ENCODE measurements at places on chromosomes 2 and 18. TPM values are rescaled to one million over a fixed set of nuclear protein-coding genes. Genes with fewer than 3 reads are reported as not detected.

Gene IL36RN
- not detected for total RNA-seq

Gene GCG
- not detected for total RNA-seq

Gene SPATA3
- total RNA-seq: not detected

Gene TRIP12
- 194 TPM for total RNA-seq

Gene LIPG
- total RNA-seq: not detected

Gene TUBB8B
- not detected for total RNA-seq

Gene LRP2
- 0.05 TPM for total RNA-seq

Gene MFSD2B
- total RNA-seq: 0.16 TPM

Gene REEP1
- total RNA-seq: 30.2 TPM

Gene TOGARAM2
- 51.9 TPM for total RNA-seq

- H3K36me3 ChIP-seq: no peaks in the 10 kb centered on the region
- no peak for DNase-seq
- peaks cover 85% of the 10 kb centered on the region for H3K4me1 ChIP-seq
- peak overlapping the region; percentile 37 for H3K27ac ChIP-seq
- no peaks in the 10 kb centered on the region for H3K27me3 ChIP-seq
- no peak overlapping the region for H3K4me3 ChIP-seq
Observed at GRCh38 chr18:28073658-28074057, 103.3 kb downstream of the CDH2 start.

DNA sequence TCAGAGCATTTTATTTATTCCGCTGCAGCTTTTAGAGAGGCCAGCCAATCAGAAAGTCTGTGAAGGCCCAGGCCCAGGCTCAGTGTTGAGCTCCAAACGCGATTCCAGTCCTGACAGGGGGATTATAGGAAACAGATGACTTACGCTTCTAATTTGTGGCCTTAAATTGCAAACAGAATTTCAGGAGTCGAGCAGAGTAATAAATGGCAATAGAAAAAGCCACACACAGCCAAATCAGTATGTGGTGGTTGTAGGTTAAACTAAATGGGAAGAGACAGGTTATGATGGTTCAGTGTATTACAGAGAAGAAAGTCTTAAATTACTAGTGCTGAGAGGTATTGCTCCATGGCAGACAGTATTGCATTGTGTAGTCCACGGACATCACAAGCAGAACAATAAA lies 131.0 kb upstream of the ZEB2 start:
- no peaks in the 10 kb centered on the region for H3K27me3 ChIP-seq
- H3K27ac ChIP-seq: no peak overlapping the region
- H3K36me3 ChIP-seq: no peaks in the 10 kb centered on the region
- DNase-seq: no peak
- H3K4me1 ChIP-seq: no peaks in the 10 kb centered on the region

DNA sequence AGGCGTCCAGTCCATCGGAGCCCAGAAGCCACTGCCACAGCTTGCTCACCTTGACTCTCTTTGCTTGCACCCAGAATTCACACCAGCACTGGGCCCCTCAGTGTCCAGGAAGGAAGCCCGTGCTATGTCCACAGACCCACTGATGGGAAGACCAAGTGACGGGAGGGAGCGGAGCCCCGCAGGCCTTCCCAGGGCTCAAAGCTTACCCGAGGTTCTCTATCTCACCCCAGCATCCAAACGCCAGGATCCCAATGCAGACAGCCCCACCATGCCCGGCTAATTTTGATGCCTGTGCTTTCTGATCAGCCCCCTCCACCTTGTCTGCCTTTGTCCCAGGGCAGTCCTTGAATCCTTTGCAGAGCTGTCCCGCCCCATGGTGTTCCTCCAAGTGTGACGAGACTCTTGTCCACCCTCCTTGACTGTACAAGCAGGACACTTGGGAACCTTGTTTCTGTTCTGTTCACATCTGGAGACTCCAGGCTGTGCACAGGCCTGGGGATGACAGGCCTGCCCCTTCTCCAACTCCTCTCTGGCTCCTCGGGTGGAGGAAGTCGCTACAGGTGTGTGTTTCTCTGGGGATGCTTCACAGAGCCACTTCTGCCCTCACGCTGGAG lies 12.0 kb downstream of the NPPC start:
- DNase-seq: no peak
- peaks cover 54% of the 10 kb centered on the region for H3K27me3 ChIP-seq
- no peak overlapping the region for H3K4me3 ChIP-seq
- no peaks in the 10 kb centered on the region for H3K36me3 ChIP-seq
- no peak overlapping the region for H3K27ac ChIP-seq
- peaks cover 7% of the 10 kb centered on the region for H3K4me1 ChIP-seq

DNA sequence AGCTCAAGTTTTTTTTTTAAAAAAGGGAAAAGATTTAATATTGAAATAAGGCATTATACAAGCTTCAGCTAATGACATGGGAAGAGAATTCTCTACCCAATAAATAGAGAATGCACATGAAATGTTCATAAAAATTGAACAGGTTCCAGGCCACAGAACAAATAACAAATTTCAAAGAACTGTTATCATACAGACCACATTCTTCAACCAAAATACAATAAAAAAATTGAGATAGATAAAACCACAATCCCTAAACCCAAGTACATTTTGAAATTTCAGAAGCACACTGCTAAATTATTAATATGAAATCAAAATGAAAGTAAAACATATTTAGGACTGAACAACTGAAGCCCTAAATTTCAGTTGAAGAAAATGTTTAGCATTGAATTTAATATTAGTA lies 89.6 kb downstream of the BCL2 start:
- H3K4me3 ChIP-seq: peak overlapping the region; percentile 39
- no peaks in the 10 kb centered on the region for H3K36me3 ChIP-seq
- H3K4me1 ChIP-seq: peaks cover 17% of the 10 kb centered on the region
- DNase-seq: no peak

DNA sequence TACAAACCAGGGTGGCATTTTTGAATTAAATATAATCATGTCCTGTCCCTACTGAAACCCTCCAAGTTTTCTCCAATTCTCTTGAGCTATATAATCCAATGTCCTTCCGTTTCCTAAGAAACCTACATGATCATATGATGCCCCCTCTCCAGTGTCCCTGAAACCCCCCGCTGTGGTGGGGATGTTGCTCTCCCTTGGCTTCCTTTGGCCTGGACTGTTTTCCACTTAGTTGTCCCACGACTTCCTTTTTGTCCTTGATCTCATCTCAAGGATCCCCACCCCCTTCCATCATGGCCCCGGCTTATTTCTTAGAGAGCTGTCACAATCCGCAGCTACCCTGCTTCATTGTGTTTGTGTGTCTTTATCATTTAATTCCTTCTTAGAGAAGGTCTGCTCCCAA lies 43.8 kb downstream of the TMEM18 start:
- H3K4me1 ChIP-seq: peaks cover 8% of the 10 kb centered on the region
- H3K4me3 ChIP-seq: no peak overlapping the region
- DNase-seq: no peak
- no peak overlapping the region for H3K27ac ChIP-seq
- peaks cover 51% of the 10 kb centered on the region for H3K27me3 ChIP-seq
- no peaks in the 10 kb centered on the region for H3K36me3 ChIP-seq

DNA sequence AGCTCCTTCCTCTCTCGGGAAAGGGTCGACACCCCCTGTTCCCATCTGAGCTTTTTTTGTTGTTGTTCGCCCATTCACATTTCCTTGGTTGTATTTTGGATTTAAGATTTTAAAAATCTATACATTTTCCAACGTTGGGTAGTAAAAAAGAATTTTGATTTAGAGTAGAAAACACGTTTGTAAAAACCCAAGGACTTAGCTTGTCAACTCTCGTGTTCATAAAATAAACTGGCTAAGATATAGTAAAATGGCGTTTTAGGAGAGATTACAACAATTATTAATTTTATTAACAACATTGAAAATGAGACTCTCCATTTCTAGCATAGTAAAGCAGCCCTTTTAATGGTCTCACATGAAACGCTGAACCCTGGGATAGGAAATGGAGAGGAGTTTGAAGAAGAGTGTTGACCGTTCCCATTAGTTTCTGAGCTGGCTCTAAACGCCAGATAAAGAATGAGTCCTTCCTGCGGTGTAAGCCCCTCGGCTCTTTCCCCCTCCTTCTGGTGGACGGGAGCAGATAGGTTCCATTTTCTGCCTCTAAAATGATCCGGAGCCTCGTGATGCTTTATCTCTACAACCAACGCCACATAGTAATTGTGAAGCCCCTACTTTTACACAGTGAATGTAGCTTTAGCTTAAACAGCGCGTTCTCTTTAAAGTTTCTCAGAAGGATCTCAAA lies 24.0 kb upstream of the ZNF516 start:
- DNase-seq: no peak
- H3K4me3 ChIP-seq: peak overlapping the region; percentile 58
- peaks cover 71% of the 10 kb centered on the region for H3K27me3 ChIP-seq
- H3K4me1 ChIP-seq: peaks cover 6% of the 10 kb centered on the region
- no peaks in the 10 kb centered on the region for H3K36me3 ChIP-seq
- H3K27ac ChIP-seq: peak overlapping the region; percentile 44

GRCh38 chr2:46493241-46493970 lies 14.0 kb downstream of the TMEM247 start:
- DNase-seq: no peak
- H3K27ac ChIP-seq: no peak overlapping the region
- H3K27me3 ChIP-seq: no peaks in the 10 kb centered on the region
- peaks cover 42% of the 10 kb centered on the region for H3K4me1 ChIP-seq

DNA sequence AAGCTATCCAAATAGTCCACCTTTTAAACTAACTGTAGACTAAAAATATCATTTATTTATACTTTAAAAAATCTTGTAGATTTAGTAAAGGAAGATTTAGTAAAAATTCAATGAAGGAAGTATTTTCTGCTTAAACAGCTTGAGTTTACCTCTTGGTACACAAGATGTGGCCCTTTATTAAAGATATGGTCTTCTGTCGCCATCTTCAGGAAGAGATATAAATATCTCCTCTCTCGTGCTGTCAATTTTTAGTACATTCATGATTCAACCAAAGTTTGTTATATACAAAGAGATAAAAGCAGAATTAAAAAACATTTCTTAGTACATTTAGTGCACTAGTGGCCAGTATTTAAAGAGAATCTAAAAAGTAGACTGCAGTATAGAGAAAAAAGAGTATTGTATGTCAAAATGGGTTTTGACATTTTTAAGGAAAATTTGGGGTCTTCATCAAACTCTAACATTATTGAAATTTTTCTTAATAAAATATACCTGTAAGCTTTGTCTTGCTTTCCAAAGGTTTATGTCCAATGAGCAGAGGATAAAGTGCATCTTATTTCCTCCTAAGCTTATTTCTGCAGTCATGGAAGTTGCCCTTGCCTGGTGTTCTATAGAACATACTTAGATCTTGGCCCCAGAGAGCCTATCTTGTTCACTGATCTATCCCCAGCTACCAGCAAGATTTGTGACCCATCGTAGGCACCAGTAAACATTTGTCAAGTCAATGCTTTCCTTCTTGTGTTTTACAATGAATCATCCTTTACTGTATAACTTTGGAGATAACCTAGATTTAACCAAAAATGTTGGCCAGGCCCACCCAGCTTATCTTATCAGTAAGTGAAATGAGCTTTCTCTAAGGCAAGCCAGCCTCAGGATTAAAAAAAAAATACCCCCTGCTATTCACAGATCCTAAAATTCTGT lies 18.5 kb upstream of the EML6 start:
- H3K27me3 ChIP-seq: peaks cover 6% of the 10 kb centered on the region
- no peak for DNase-seq
- H3K4me1 ChIP-seq: peaks cover 18% of the 10 kb centered on the region

DNA sequence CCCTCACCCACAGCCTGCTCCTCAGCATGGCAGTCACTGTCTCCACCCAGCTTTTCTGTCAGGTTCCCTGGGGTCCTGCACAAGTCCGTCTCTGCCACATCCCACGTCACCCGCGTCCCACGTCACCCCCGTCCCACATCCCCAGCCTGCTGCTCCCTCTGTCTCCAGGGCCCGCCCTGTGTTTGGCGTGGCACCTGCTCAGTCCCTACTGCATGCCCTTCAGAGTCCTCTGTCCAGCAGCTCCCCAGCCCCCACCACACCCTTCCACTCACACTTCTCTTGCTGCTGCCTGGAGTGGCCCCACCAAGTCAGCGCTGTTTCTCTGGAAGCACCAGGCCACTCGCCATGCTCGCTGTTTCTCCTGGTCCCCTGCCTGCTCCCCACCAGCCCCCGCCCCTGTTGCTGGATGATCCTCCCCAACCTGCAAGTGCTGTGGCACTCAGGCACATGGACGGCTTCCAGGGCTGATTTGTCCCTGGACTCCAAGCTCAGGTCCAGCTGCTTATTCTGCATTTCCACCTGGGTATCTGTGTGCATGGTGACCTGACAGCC lies 18.8 kb downstream of the ATG4B start:
- peaks cover 14% of the 10 kb centered on the region for H3K4me1 ChIP-seq
- H3K27me3 ChIP-seq: no peaks in the 10 kb centered on the region
- peak; percentile 41 for DNase-seq
- H3K36me3 ChIP-seq: peaks cover 89% of the 10 kb centered on the region

- no peaks in the 10 kb centered on the region for H3K27me3 ChIP-seq
- no peaks in the 10 kb centered on the region for H3K36me3 ChIP-seq
- DNase-seq: no peak
- H3K4me1 ChIP-seq: peaks cover 6% of the 10 kb centered on the region
- H3K4me3 ChIP-seq: no peak overlapping the region
- H3K27ac ChIP-seq: peak overlapping the region; percentile 50
Observed at GRCh38 chr2:230268606-230269243, 43.2 kb downstream of the SP140 start.

- peaks cover 37% of the 10 kb centered on the region for H3K4me1 ChIP-seq
- H3K36me3 ChIP-seq: no peaks in the 10 kb centered on the region
- no peak for DNase-seq
- H3K27ac ChIP-seq: no peak overlapping the region
Observed at GRCh38 chr2:168210895-168211570, 36.4 kb downstream of the STK39 start.

DNA sequence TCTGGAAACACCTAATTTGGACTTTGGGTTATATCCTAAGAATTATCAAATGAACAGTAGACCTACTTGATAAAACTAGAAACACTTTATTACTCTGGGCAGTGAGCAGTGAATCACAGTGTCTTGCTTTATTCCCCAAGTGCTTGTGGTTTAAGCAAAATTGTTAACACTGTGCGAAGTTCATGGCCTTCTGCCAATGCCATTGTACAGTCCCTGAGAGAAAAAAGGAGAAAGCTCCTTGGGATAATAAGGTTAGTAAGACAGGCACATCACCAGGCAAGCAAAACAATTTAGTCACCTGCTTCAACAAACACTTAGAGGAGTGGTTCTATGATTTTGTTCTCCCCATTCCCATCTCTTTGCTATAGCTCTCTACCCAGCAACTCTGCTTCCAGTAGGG lies 39.8 kb downstream of the ADCYAP1 start:
- no peaks in the 10 kb centered on the region for H3K36me3 ChIP-seq
- H3K27me3 ChIP-seq: peaks cover 10% of the 10 kb centered on the region
- no peak overlapping the region for H3K27ac ChIP-seq
- no peak overlapping the region for H3K4me3 ChIP-seq
- DNase-seq: no peak

- H3K27ac ChIP-seq: no peak overlapping the region
- no peaks in the 10 kb centered on the region for H3K4me1 ChIP-seq
- DNase-seq: no peak
- no peaks in the 10 kb centered on the region for H3K27me3 ChIP-seq
Observed at GRCh38 chr2:75528221-75528977, 32.3 kb downstream of the EVA1A start.

Measured in left ventricle myocardium inferior (tissue), 1 donor.